ENCODE measurements at places on chromosomes 3 and 15.

GRCh38 chr3:139353920-139354556 lies 10.2 kb downstream of the MRPS22 start:
- no peak overlapping the region for H3K4me3 ChIP-seq
- H3K4me1 ChIP-seq = no peaks in the 10 kb centered on the region
- peak; percentile 64 for DNase-seq
- peaks cover 4% of the 10 kb centered on the region for H3K36me3 ChIP-seq
- H3K27me3 ChIP-seq = no peaks in the 10 kb centered on the region

DNA sequence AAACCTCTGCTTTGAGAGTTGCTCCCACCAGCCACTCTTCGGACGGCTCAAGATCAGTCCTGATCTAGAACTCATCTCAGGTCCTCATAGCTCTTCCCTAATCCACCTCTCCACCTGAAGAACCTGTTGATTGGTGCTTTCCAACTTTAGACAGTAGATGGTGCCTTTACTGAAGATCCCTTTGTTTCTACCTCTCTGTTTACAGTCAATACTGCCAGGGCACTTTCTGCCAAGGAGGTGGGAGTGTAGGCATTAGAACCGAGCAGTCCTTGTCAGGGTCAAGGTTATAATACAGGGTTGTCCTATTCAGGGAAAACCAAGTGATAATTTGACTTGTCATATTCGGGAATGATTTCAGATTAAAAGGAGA lies 1.2 kb downstream of the CGNL1 start:
- H3K4me1 ChIP-seq = peaks cover 24% of the 10 kb centered on the region
- H3K36me3 ChIP-seq = no peaks in the 10 kb centered on the region
- no peaks in the 10 kb centered on the region for H3K27me3 ChIP-seq
- H3K27ac ChIP-seq = peak overlapping the region; percentile 39

DNA sequence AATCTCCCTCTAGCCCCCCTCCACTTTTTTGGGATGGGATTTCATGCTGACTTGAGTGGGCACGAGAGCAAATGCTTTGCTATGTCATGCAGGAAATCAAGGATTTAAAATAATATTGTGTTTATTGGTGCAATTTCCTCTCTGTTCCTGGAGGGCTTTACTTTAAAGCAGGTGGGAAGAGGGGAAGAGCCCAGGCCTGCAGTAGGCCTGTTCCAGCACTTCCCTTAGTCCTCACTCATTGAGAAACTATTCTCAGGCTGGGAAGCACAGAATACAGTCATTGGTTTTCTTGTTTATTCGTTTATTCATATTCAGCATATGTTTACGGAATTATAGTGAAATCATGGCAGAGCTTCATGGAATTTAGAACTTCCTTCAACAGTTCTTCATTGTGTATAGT lies 41.7 kb upstream of the SPSB4 start:
- H3K4me3 ChIP-seq = no peak overlapping the region
- H3K27me3 ChIP-seq = no peaks in the 10 kb centered on the region
- no peak for DNase-seq
- no peaks in the 10 kb centered on the region for H3K36me3 ChIP-seq

DNA sequence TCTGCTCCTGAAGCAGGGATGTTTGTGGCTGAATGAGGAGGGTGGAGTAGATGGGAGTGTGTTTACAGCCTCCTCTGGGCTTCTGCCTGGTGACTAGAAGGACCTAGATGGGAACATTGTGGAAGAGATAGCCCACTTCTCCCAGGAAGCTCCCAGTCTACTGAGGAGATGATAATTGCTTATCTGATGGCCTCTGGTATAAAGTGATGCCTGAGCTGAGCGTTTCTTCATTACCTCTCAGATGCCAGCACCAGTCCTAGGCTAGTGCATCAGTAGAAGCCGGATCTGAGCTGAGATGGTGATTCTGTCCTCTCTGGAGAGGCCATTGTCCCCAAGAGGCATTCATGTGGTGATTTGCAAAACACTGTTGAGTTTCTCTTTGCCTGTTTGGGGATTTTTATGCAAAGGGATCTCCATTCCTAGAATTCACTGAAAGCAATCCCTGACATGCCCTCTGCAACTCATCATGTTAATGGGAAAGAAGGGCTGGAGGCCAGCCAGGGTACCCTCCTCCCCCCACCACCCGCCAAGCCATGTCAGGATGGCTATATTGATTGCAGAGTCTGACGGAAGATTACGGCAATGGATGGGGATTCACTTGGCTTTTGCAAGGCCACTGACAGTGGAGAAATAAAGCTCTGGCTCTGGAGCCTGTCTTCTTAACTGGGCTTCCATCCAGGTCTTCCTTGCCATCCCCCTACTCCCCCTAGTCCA lies 166.4 kb upstream of the ROPN1 start:
- no peak for DNase-seq
- H3K27me3 ChIP-seq = no peaks in the 10 kb centered on the region
- no peak overlapping the region for H3K4me3 ChIP-seq

DNA sequence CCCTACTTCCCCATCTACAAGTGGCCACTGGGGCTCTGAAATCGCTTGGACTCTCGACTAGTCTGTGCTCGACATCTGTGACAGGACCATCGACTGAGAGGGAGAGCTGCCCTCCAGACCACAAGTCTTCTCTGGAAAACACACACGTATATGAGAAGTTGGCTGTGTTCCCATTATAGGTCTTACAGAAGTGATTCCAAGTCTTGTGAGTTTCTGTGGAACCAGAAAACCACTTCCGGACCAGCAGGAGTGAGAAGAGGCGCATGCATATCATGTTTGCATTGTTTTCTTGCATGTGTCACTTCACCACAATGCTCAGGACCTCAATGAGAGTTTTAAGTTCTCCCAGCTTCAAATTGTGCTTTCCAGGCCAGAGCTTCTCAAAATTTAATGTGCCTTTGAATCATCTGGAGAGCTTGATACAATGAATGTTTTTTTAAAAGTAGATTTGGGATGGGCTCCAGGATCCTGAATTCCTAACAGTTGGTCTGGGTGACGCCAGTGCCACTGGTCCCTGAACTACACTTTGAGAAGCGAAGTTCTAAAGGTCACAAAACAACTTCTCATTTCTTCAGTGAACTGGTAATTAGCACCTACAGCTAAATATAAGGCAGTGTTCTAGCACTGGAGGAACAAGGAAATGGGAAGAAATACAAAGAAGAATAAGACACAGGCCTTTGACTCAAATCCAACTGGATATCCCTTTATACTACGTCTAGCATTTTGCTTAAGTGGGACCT lies 15.7 kb downstream of the LIPC start:
- no peaks in the 10 kb centered on the region for H3K27me3 ChIP-seq
- no peak overlapping the region for H3K27ac ChIP-seq
- H3K36me3 ChIP-seq = no peaks in the 10 kb centered on the region

GRCh38 chr3:9102240-9102981 lies 139.1 kb upstream of the RAD18 start:
- H3K4me3 ChIP-seq = no peak overlapping the region
- H3K27ac ChIP-seq = no peak overlapping the region
- H3K27me3 ChIP-seq = no peaks in the 10 kb centered on the region
- no peak for DNase-seq
- H3K36me3 ChIP-seq = no peaks in the 10 kb centered on the region
- H3K4me1 ChIP-seq = no peaks in the 10 kb centered on the region

DNA sequence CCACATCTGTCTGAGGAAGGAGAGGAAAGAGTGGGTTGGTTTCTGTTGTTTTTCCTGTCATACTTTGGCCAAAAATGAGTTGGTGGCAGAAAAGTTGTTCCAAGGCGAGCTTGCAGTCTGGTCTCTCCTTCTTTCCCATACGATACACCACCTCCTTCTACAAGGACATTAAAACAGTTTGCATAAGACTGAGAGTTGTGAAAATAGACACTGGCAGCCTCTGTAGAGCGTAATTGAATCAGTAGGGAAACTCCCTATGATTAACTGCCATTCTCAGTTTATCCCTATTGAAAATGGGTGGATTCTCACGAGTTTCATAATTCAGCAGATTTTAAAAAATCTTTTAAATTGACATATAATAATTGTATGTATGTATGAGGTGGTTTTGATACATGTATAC lies 3.7 kb upstream of the LSG1 start:
- no peak overlapping the region for H3K27ac ChIP-seq
- no peaks in the 10 kb centered on the region for H3K36me3 ChIP-seq
- peaks cover 6% of the 10 kb centered on the region for H3K4me1 ChIP-seq
- no peak overlapping the region for H3K4me3 ChIP-seq
- H3K27me3 ChIP-seq = no peaks in the 10 kb centered on the region

DNA sequence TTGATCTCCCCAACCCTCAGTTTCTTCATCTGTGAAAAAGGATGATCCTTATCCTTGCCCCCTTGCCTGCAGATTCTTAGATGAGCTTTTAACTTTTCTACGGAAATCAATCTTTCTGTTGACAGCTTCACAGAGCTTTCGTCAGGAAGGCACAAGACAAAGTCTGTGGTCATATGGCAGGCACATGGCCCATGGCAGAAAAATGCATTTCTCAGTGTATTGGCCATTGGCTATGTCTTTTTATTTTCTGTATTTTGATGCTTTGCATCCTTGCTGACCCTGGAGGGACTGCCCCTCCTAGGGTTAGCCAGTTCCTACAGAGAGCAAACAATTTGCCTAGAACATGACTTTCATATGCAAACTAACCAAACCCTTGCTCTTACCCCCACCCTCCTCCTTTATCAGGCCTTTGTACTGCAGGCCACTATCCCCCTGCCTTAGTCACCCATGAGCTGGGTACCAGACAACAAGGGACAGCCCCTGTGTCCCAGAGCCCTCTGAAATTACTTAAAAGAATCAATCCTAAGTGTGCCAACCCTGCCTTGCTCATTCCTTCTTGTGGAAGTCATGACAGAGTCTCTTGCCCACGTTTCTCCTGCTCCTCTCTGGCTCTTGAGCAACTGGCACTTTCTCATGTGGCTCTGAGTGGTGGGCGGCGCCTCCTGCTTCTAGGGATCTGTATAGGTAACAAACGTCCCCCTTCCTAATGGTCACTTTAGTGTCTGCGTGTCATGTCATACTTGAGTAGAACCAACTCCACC lies 24.1 kb upstream of the NOX5 start:
- H3K27ac ChIP-seq = no peak overlapping the region
- no peak for DNase-seq
- H3K36me3 ChIP-seq = no peaks in the 10 kb centered on the region
- H3K4me3 ChIP-seq = no peak overlapping the region
- no peaks in the 10 kb centered on the region for H3K27me3 ChIP-seq

DNA sequence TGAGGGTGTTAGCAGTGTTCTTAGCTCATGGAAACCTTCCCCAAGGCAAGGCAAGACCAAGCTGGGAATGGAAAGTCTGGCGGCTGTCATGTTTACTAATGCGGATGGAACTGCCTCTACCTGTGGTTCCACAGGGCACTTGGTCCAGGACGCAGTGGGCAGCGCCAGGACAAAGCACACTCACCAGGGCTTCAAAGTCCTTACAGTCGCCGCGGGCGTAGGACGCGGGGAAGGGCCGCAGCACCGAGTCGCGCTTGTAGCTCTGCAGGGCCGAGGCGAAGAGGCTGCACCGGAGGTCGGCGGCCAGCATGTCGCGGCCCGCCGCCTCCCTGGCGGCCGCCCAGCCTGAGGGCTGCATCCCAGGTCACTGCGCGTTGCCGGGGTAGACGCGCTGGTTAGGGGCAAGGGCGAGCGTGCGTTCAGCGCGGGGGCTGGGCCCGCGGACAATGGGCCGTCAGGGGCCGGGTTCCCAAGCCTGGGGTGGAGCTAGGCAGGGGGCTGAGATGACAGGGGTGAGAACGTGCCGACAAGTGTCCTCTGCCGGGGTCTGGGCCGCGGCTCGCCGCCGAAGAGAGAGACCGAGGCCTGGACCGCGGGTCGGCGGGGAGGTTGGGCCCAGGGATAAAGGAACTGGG lies 497 bp downstream of the PARP16 start:
- H3K4me1 ChIP-seq = peaks cover 32% of the 10 kb centered on the region
- DNase-seq = no peak
- peak overlapping the region; percentile 70 for H3K27ac ChIP-seq
- no peaks in the 10 kb centered on the region for H3K36me3 ChIP-seq
- H3K27me3 ChIP-seq = no peaks in the 10 kb centered on the region
- H3K4me3 ChIP-seq = peak overlapping the region; percentile 61

DNA sequence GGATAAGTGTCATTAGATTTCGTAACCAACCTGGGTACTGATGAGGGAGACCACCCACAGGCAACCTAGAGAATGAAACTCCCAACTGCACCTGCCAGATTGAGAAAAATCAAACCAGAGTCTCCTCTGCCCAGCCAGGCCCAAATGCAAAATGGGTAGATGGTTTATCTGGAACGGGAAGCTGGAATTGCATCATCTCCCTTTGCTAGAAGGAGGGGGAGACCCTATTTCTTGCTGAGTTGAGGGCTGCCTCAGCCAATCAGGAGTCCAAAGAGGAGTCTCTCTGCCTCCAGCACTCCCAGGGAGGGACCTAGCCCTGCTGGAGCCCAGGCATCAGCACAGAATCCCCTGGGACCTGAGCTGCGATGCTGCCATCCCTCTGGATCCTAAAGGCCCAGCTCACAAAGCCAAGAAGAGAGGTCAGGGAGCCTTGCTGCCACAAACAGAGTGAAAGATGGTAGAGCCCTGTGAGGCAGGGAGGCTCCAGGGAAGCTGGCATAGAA lies 8.1 kb downstream of the RMDN3 start:
- H3K4me1 ChIP-seq = peaks cover 15% of the 10 kb centered on the region
- no peaks in the 10 kb centered on the region for H3K27me3 ChIP-seq
- no peak for DNase-seq

GRCh38 chr3:189554868-189555557 lies 76.2 kb upstream of the TP63 start:
- H3K27ac ChIP-seq = no peak overlapping the region
- DNase-seq = no peak
- no peaks in the 10 kb centered on the region for H3K4me1 ChIP-seq
- no peaks in the 10 kb centered on the region for H3K36me3 ChIP-seq

- no peaks in the 10 kb centered on the region for H3K27me3 ChIP-seq
- peaks cover 20% of the 10 kb centered on the region for H3K4me1 ChIP-seq
- no peak for DNase-seq
- no peak overlapping the region for H3K27ac ChIP-seq
- H3K36me3 ChIP-seq = no peaks in the 10 kb centered on the region
- no peak overlapping the region for H3K4me3 ChIP-seq
These were observed 78.6 kb downstream of the MYLK start for GRCh38 chr3:123805504-123805903.

GRCh38 chr3:179336345-179336929 lies 11.1 kb upstream of the MFN1 start:
- H3K4me1 ChIP-seq = no peaks in the 10 kb centered on the region
- no peaks in the 10 kb centered on the region for H3K27me3 ChIP-seq
- DNase-seq = no peak
- 0 out of 2 replicates have a peak, but pooled peaks cover 3% of the 10 kb centered on the region for H3K36me3 ChIP-seq

- no peak overlapping the region for H3K27ac ChIP-seq
- no peak overlapping the region for H3K4me3 ChIP-seq
- no peak for DNase-seq
- peaks cover 17% of the 10 kb centered on the region for H3K4me1 ChIP-seq
These were observed 965 bp upstream of the SLC38A3 start for GRCh38 chr3:50203809-50204803.

DNA sequence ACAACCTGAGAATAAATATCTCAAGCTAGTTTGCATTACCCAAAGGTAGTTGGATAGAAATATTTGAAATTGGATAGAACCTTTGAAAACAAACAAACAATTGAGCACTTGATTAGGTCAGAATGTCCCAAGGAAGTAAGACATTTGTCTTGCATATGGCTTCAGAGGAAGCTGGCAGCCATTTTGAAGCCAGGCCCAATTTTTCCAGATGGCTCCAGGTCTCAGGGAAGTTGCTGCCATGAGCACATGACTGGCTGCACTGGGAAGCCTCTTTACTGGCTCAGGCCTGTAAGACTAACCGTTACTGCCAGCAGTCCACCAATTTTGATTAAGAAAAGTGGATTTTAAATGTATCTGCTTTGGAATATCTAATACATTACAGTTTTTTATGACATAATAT lies 448.9 kb upstream of the DPH6 start:
- no peaks in the 10 kb centered on the region for H3K4me1 ChIP-seq
- no peak overlapping the region for H3K4me3 ChIP-seq
- no peak for DNase-seq
- H3K36me3 ChIP-seq = no peaks in the 10 kb centered on the region

- H3K4me3 ChIP-seq = no peak overlapping the region
- no peaks in the 10 kb centered on the region for H3K36me3 ChIP-seq
- peaks cover 13% of the 10 kb centered on the region for H3K4me1 ChIP-seq
- no peaks in the 10 kb centered on the region for H3K27me3 ChIP-seq
These were observed 26.1 kb downstream of the MGLL start for GRCh38 chr3:127796045-127796830.
